ENCODE measurements at places on chromosomes 7 and 10. TPM values are rescaled to one million over a fixed set of nuclear protein-coding genes. Genes with fewer than 3 reads are reported as not detected.
A peak's percentile ranks its signal among the peaks of the same experiment; 100 is the strongest.

OLAH gene
- not detected for total RNA-seq

TRPV5 gene
- total RNA-seq: not detected

- no peaks in the 10 kb centered on the region for H3K36me3 ChIP-seq
- no peak overlapping the region for H3K4me3 ChIP-seq
- no peaks in the 10 kb centered on the region for H3K4me1 ChIP-seq
- no peaks in the 10 kb centered on the region for H3K27me3 ChIP-seq
- no peak overlapping the region for H3K27ac ChIP-seq
- DNase-seq: no peak
Observed at GRCh38 chr7:137328373-137329120, 15.0 kb downstream of the PTN start.

- peak; percentile 32 for DNase-seq
- no peaks in the 10 kb centered on the region for H3K27me3 ChIP-seq
- H3K4me1 ChIP-seq: peaks cover 13% of the 10 kb centered on the region
- no peak overlapping the region for H3K4me3 ChIP-seq
- H3K27ac ChIP-seq: peak overlapping the region; percentile 45
Observed at GRCh38 chr10:32906595-32906994, 51.4 kb downstream of the ITGB1 start.

ACSL5 gene
- 1.8 TPM for total RNA-seq

DNA sequence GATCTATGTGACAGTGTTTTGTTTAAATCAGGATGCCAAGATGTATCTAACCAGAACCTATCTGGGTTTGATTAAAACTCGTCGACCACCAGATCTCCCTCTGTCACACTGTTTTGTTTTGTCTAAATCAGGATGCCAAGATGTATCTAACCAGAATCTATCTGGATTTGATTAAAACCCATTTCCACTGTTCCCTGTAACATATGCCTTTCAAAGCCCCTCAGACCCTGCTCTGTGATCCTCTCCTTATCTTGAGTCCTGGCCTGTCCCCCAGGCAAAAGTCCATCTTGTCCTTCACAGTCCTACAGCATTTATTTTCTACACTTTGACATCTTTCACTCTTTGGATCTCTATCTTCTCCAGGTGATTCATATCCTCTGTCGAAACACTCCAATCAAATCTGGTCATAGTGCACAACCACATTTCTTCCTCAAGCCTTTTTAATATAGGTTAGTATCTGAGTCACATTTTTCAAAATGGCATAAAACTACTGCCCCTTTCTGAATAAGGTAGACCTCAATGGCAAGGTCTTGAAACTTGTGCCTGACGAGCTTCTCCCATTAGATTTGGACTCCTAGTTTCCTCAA lies 32.5 kb downstream of the ERLIN1 start:
- H3K27ac ChIP-seq: no peak overlapping the region
- H3K27me3 ChIP-seq: no peaks in the 10 kb centered on the region
- no peak overlapping the region for H3K4me3 ChIP-seq
- peaks cover 38% of the 10 kb centered on the region for H3K36me3 ChIP-seq

DNA sequence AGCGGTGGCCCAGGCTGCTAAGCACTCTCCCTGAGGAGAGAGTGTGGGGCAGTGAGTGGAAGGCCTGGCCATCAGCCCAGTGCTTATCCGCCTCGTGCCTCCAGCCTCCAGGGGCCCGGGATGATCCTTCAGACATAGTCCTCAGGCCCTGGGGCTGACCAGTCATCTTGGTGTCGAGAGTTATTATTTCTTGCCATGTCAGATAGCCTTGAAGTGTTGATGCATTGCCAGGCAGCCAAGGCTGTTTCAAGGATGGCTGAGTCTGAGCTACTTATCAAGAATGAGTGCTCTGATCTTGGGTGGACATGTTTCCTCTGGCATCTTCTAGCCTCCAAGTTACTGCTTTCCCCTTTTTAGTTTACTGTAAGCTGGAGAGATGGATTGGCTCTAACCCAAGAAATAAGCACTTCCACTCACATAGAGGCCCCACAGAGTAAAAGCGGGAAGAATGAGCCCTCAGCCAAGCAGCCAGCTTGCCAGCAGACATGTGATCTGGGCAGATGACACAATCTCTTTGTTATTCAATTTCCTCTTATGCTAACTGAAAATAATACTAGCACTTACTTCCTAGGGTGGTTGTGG lies 136.5 kb upstream of the NAMPT start:
- H3K27ac ChIP-seq: peak overlapping the region; percentile 68
- no peak overlapping the region for H3K4me3 ChIP-seq
- H3K36me3 ChIP-seq: no peaks in the 10 kb centered on the region
- H3K27me3 ChIP-seq: no peaks in the 10 kb centered on the region

DNA sequence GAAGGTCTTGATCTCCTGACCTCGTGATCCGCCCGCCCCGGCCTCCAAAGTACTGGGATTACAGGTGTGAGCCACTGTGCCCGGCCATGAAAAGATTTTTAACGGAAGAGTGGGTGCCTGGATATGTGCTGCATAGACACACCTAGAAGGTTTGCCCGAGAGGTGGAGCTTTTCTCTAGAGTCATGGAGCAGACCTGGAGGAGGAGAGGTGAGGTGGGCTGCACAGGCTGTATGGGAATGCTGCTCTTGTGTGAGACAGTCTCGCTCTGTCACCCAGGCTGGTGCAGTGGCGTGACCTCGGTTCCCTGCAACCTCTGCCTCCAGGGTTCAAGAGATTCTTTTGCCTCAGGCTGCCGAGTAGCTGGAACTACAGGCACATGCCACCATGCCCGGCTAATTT lies 103.3 kb downstream of the ACTR3B start:
- no peaks in the 10 kb centered on the region for H3K4me1 ChIP-seq
- no peak for DNase-seq
- H3K4me3 ChIP-seq: no peak overlapping the region

GRCh38 chr7:155372782-155373358 lies 75.2 kb downstream of the INSIG1 start:
- H3K4me1 ChIP-seq: no peaks in the 10 kb centered on the region
- peaks cover 80% of the 10 kb centered on the region for H3K27me3 ChIP-seq
- no peak overlapping the region for H3K27ac ChIP-seq
- H3K36me3 ChIP-seq: no peaks in the 10 kb centered on the region
- H3K4me3 ChIP-seq: no peak overlapping the region
- DNase-seq: no peak

ZNF853 gene
- 0.51 TPM for total RNA-seq

CALHM1 gene
- not detected for total RNA-seq

MALRD1 gene
- not detected for total RNA-seq

DNA sequence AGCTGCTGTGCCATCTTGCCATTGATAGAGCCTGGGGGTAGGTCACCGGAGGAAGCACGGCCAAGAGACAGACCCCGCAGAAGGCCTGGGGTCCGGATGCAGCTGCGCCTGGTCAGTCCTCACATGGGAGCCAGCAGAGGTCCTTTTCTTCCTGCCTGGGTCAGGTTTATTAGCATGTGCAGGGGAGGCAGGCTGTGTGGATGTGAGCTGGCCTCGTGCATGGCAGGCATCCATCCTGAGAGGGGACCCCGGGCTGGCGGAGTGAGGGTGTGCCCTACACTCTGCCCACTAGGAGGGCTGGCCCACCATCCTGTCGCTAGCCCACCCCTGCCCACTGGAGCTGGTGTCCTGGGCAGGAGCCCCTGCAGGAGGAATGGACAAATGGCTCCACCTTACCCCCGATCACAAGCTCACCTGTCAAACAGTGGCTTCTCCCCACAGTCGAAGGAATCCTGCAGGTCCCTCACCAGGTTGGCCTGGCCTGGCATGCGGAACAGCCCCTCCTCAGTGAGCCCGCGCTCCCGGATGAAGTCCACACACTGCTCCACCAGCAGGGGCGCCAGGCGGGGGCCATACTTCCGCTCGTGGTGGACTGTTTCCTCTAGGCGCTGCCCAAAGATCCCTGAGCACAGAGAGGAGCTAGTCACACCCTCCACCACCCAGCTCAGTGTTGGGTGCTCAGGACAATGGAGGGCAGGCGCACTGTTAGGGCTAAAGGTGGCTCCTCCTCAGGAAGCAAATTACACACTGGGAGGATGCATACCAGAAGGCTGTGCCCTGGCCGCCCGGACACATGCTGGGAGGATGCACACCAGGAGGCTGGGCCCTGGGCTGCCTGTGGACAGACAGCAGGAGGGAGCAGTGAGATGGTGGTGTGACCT lies 145.4 kb downstream of the ARHGAP22 start:
- H3K27ac ChIP-seq: no peak overlapping the region
- no peaks in the 10 kb centered on the region for H3K4me1 ChIP-seq
- no peak overlapping the region for H3K4me3 ChIP-seq
- no peak for DNase-seq
- H3K27me3 ChIP-seq: no peaks in the 10 kb centered on the region
- H3K36me3 ChIP-seq: no peaks in the 10 kb centered on the region

IQUB gene
- total RNA-seq: not detected

DNA sequence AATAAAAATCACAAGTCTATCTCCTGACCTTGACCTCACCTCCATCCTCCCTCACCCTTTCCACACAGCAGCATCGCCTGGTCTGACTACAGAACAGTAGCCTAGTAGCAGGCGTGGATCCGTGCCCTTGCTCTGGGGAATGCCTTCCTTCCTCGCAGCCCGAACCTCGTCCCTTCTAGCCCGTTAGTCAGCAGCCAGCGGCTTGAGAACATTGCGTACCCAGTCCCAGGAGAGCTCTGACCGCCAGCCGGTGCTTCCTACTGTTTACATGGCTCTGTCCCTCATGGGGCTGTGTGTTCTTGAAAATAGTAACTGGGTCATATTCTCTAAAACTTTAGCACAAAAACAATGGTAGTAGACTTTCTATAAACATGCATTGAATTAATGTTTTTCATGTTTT lies 682.7 kb upstream of the IGFBP3 start:
- no peaks in the 10 kb centered on the region for H3K36me3 ChIP-seq
- DNase-seq: peak; percentile 91
- no peak overlapping the region for H3K27ac ChIP-seq
- H3K27me3 ChIP-seq: no peaks in the 10 kb centered on the region
- peak overlapping the region; percentile 19 for H3K4me3 ChIP-seq

- no peaks in the 10 kb centered on the region for H3K4me1 ChIP-seq
- H3K36me3 ChIP-seq: no peaks in the 10 kb centered on the region
- H3K27ac ChIP-seq: no peak overlapping the region
- no peak for DNase-seq
- H3K4me3 ChIP-seq: no peak overlapping the region
Observed at GRCh38 chr7:7054252-7054830, 128.0 kb upstream of the C1GALT1 start.

CAV2 gene
- total RNA-seq: 251 TPM

DNA sequence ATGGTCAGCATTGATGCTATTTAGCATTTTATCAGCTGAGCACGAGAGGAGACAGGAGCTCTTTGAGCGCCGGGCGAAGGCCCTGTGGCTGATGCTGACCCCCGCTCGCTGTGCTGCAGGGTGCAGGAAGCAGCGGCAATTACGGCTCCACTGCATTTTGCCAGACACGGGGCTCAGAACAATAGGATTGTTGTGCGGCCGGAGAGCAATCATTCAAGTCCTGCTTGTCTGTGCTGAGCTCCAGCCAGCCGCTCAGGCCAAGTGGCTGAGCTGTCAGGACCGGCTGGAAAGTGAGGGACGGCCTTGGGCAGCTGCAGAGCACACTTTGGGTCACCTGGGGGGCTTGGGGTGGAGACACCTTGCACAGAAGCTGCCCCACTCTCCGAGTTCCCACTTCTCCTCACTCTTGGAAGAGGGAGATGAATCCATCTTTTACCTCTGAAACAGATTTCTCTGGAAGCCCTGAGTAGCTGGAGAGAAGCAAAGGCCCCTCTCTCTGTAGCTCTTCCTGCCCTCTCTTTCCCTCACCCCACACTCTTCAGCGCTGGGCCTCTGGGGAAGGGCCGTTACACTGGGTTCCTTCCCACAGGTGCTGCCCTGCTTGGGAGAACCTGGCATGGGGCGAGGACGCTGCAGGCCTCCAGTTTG lies 17.3 kb upstream of the ADARB2 start:
- no peaks in the 10 kb centered on the region for H3K4me1 ChIP-seq
- H3K36me3 ChIP-seq: no peaks in the 10 kb centered on the region
- no peak overlapping the region for H3K4me3 ChIP-seq

GRCh38 chr10:109821672-109822071 lies 101.6 kb downstream of the XPNPEP1 start:
- H3K36me3 ChIP-seq: no peaks in the 10 kb centered on the region
- H3K27me3 ChIP-seq: no peaks in the 10 kb centered on the region
- DNase-seq: no peak
- no peak overlapping the region for H3K4me3 ChIP-seq

GRCh38 chr7:95736635-95737034 lies 35.7 kb upstream of the DYNC1I1 start:
- DNase-seq: no peak
- no peaks in the 10 kb centered on the region for H3K4me1 ChIP-seq
- no peaks in the 10 kb centered on the region for H3K36me3 ChIP-seq

DNA sequence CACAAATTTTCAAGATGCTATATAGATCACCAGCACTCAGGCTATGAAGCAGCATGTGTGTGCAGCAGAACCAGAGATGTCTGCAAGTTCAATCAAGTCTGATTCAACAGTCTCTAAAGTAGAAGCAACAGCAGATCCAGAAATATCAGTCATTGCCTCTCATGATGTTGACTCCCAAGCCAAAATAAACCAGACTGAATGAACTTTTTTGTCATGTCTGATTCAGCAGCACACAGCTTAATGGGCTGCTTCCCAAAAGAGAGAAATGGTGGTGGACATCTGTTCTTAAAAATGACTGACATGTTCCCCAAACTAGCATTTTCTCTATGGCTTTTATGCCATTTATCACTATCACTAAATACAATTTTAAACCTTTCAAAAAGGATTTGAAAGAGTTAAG lies 53.8 kb downstream of the TMEM26 start:
- peak; percentile 55 for DNase-seq
- H3K36me3 ChIP-seq: no peaks in the 10 kb centered on the region
- H3K4me1 ChIP-seq: peaks cover 18% of the 10 kb centered on the region

OR2A42 gene
- total RNA-seq: 0.32 TPM

GRCh38 chr7:3575753-3576531 lies 274.9 kb downstream of the SDK1 start:
- no peak for DNase-seq
- no peaks in the 10 kb centered on the region for H3K27me3 ChIP-seq
- H3K4me3 ChIP-seq: no peak overlapping the region
- H3K36me3 ChIP-seq: no peaks in the 10 kb centered on the region

DNA sequence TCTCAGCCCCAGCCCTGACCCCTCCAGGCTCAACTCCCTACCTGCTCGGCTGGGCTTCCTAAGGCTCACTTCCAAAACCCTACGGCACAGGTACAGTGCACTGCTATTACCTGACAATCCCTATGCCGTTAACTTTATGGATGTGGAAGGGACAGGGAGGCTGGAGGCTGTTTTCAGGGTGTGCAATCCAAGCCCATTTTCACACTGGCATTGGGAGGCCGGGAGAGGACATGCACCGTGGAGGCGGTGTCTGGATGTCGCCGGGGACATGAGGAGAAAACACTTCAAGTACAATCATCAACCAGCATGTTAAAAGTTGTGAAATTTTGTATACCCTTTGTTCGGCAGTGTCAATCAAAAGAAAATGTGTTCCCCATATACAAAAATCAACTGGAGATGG lies 80.1 kb downstream of the MAD1L1 start:
- no peaks in the 10 kb centered on the region for H3K36me3 ChIP-seq
- H3K4me1 ChIP-seq: peaks cover 10% of the 10 kb centered on the region
- no peak for DNase-seq
- no peaks in the 10 kb centered on the region for H3K27me3 ChIP-seq
- H3K27ac ChIP-seq: no peak overlapping the region
- no peak overlapping the region for H3K4me3 ChIP-seq

AASS gene
- 6.3 TPM for total RNA-seq
